Vein endothelial cell (primary cell): ENCODE measurements at places on chromosomes 5 and 9. TPM values are rescaled to one million over a fixed set of nuclear protein-coding genes. Genes with fewer than 3 reads are reported as not detected.

Gene PCDHGB3
- total RNA-seq: 6.5 and 8.8 TPM in 2 replicates

Gene COL15A1
- total RNA-seq: 1.6 and 5.2 TPM in 2 replicates

Gene HMCN2
- total RNA-seq: under 0.01 TPM in 1 of 2 replicates, not detected in the other

Gene RLN2
- not detected in 2 replicates for total RNA-seq

Gene GRIN3A
- not detected in 2 replicates for total RNA-seq

Gene SQSTM1
- total RNA-seq: 470 and 485 TPM in 2 replicates

Gene IDNK
- total RNA-seq: 2.6 and 2.9 TPM in 2 replicates

Gene LCN1
- total RNA-seq: not detected in 2 replicates

Gene CCDC152
- 0.33 and 0.86 TPM in 2 replicates for total RNA-seq

Gene SPINK1
- not detected in 2 replicates for total RNA-seq

Gene FBLL1
- 0.57 and 0.65 TPM in 2 replicates for total RNA-seq

Gene SH3RF2
- total RNA-seq: under 0.01 and 0.67 TPM in 2 replicates

Gene PPIP5K2
- 41.8 and 65.8 TPM in 2 replicates for total RNA-seq

Gene PCA3
- 0.29 and 0.33 TPM in 2 replicates for total RNA-seq

Gene SNCB
- total RNA-seq: 0.57 TPM in 1 of 2 replicates, not detected in the other
